ENCODE measurements at places on chromosomes 16 and 17. TPM values are rescaled to one million over a fixed set of nuclear protein-coding genes. Genes with fewer than 3 reads are reported as not detected.

PRSS36 gene
- total RNA-seq, result 0.51 TPM

DNA sequence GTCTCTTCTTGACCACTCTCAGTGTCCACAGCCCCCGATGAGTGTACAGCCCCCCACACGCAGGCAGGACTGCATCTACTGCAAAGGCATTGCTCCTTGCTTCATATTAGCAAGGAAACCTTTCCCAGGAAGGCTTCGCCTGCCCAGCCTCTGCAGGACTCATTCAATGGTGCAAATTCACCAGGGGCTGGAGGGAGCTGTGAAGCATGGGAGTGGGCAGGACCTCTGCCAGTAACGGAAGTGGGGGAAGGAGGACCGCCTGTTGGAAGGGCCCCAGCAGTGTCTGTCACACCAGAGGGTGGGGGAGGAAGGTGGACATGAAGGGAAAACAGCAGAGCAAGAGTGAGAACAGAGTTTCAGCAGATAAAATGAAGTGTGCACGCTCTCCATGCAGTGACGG is 2.5 kb downstream of the SPATA33 start:
- DNase-seq, result no peak

VAT1L gene
- 1.4 TPM for total RNA-seq

CES5A gene
- total RNA-seq, result not detected

TPSB2 gene
- not detected for total RNA-seq

Measured in dermis blood vessel endothelial cell (primary cell).